ENCODE measurements at places on chromosomes 12 and 14.
A peak's percentile ranks its signal among the peaks of the same experiment; 100 is the strongest.

DNA sequence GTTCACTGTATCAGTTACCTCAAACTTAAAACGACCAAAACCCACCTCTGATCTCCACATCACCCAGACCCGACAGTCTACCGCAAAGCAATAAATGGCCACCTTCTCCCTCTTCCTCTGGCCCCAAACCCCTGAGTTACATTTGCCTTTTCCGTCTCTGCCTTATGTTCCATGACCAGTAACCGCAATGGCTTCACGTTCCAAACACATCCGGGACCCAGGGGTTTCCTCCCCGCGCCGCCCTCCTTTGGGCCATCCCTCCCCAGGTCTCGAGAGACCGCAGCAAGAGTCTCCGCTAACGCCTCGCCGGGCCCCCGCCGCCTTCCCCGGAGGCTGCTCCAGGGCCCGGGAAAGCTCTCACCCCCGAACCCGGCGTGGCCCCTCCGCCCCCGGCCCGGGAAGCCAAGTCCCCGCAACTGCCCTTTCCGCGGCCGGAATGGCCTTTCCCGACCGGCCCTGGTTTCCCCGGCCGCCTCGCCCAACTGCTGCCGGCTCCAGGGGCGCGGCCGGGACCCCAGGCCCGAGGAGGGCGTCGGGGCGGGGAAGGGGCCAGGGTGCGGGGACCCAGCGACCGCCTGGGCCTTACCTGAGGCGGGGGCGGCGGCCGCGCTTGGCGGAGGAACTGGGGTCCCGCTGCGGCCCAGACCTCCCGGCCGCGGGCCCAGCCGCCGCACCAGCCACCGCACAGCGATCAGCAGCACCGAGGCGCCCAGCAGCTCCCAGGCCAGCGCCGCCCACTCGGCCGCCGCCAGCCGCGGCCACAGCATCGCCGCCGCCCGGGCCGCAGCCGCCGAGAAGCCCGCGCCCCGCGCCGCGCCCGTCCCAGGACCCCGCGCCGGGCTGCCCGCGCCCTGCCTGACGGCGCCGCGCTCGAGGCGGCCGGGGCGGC lies at the start of gene ANKLE2:
ANKLE2 (minus strand) TSS at position 801 of the 889 bp plus-strand sequence; CDS start at position 767, 34 bp downstream.
- DNase-seq: peak; percentile 55

DNA sequence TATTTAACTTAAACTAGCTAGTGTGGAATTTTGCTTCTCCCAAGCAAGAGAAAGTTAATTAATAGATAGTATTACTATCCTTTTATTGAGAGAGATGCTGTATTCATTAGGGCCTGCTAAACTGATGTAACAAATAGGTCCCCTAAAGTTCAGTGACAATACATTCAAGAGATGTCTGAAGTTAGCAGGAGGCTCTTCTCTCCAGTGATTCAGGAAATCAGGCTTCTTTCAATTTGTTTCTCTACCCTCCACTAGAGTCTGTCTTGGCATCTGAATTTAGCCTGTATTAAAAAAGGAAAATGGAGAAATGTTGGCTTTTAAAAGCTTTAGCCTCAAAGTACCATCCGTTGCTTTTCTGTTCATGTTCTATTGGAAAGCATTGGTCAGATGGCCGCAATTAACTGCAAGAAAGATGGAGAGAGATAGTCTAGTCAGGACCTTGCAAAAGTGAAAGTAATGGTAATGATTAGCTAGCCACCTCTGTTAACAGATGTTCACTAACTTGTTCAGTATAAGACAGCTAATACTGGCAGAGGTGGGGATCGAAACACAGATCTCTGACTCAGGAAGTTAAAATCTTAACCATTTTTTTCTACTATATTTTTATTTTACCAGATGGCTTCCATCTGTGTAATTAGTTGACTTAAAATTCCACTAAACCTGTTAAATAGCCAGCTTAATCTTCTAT lies 786.8 kb downstream of the TMTC2 start:
- no peak for DNase-seq

DNA sequence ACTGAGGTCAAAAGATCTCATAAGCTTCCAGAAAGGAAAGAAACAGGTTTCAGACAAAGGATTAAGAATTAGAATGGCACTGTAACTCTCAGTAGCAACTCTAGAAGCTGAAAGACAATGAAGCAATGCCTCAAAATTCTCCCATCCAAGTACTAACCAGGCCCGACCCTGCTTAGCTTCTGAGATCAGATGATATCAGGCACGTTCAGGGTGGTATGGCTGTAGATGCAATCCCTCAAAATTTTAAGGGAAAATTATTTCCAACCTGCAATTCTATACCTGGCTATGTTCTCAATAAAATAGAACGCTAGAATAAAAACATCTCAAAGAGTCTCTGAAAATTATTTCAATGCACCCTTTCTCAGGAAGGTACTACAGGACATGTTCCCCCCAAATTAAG lies 19.6 kb downstream of the NOXRED1 start:
- DNase-seq: no peak

DNA sequence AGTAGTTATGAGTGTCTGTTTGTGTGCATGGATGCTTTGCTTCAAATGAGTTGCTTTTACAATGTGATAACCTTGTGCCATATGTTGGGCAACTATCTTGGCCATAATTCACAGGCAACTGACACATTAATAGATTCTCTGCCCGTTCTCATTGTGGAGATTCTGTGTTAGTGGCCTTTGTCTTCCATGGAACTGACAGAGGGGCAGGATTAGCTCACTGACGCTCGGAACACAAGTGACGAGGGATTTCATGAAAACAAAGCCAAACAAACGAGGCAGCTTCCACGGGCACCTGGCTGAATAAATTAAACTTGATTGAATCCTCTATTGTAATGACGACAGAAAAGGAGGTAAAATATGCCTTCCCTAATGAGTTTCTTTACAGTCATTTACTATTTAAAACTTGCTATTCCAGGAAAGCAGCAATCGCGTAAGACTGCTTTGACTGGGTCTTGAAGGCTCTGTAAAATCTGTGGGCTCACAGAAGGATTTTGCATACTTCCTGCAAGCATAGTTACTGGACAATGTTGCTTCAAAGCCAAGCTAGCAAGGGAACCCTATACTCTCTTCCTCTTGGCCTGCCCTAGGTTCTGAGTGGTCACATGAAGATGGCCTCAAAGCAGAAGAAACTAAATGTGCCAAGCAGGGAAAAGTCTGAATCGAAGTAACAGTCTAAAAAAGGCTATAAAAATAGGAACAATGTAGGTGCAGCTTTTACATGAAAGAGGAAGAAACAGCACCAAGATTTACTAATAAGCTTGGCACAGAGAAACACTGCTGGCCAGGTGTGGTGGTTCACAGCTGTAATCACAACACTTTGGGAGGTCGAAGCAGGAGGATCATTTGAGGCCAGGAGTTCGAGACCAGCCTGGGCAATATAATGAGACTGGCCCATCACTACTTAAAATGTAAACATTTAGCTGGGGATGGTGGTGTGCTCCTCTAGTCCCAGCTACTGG lies 28.1 kb upstream of the SINHCAF start:
- DNase-seq: no peak

- DNase-seq: no peak
Measured at GRCh38 chr12:33588725-33589405, 149.2 kb upstream of the SYT10 start.

DNA sequence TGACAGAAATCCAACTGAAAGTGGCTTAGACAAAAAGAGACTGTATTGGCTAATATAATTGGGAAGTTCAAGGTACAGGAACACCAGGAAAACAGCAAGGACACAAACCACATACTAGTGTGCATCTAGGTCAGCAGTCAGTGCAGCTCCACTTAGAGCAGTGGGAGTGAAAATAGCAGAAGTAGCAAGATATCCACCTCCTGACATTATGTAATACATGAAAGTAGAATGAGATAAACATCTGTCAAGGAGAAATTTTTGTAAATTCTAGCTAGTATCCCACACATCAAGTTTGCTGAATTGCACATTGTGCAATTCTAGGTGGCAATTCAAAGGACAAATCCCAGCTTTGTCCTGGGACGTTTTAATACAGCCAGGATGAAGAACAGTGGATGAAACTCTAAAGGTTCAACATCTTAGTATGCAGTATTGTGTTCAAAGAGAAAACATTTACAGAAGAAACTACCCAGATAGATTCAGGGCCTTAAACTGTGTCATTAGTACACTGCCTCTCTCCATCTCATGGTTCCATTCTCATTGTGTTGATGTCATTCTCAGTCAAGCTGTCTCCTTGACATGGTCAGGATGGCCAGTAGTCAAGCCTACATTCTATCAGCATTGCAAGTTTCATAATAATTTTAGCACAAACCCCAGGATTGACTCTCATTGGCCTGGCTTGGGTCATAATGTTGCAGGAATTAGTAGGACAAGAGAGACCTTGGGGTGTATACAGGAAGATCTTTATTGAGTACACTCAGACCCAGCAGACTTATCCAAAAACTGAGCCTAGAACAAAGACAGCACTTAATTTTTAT lies 56.8 kb downstream of the SDR9C7 start:
- DNase-seq: no peak

DNA sequence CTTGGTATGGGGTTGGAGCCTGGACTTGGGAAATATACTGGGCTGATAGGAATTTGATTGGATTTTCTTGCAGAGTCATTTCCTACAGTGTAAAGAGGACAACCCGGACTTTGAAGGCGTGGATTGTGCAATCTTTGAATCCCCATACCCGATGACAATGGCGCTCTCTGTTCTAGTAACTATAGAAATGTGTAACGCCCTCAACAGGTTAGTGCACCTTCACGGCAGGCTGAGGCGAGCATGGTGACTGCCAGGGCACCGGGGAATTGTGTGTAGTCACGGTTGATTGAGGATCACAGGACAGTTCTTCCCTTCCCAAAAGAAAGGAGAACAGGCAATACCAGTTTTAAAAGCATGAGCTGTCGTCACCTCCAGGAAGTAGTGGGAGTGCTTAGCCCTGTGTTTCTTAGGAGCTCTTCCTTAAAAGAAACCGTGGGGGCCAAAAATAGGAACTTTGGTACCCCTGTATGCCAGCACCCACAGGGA lies 58.3 kb downstream of the ANAPC7 start:
- DNase-seq: no peak

GRCh38 chr12:131133015-131133905 lies 179.6 kb downstream of the ADGRD1 start:
- DNase-seq: no peak

- DNase-seq: no peak
Measured at GRCh38 chr14:50068496-50068895, 47.9 kb downstream of the VCPKMT start.

DNA sequence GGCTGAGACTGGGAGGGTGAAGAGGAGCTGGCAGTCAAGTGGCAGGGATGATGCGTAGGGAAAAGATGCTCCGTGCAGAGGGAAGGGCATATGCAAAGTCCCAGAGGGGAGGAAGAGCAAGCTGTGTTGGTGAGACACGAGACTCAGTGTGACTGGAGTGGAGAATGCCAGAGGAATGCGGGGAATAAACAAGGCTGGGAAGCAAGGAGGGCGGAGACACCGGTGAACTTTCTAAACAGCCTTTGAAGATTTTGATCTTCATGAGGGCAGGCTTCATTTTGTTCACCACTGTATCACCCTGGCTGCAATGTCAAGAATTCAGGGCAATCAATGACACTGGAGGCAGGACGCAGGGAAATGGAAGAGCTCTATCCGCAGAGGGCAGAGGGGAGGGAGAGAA lies 535.8 kb downstream of the FUT8 start:
- DNase-seq: no peak

GRCh38 chr12:67772267-67773169 lies 124.0 kb downstream of the DYRK2 start:
- no peak for DNase-seq

DNA sequence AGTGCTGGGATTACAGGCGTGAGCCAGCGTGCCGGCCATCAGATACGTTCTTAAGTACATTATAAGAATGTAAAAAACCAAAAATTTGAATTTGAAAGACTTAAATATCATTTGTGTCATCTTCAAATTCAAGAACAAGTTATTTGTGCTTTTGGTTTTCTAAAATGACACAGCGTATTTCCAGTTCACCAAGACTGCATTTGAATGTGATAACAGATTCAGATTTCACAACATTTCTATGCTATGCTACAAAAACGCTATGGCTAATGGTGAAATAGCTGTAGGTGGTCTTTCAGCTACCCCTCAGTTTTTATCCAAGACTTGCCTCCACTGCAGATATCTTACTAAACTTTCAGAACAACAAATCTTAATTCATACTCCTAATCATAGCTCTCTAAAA lies 46.7 kb downstream of the APPL2 start:
- DNase-seq: no peak

- DNase-seq: no peak
Measured at GRCh38 chr12:81166790-81167189, 88.9 kb downstream of the ACSS3 start.

GRCh38 chr14:21454843-21455544 lies 929 bp downstream of the CHD8 start:
- no peak for DNase-seq

DNA sequence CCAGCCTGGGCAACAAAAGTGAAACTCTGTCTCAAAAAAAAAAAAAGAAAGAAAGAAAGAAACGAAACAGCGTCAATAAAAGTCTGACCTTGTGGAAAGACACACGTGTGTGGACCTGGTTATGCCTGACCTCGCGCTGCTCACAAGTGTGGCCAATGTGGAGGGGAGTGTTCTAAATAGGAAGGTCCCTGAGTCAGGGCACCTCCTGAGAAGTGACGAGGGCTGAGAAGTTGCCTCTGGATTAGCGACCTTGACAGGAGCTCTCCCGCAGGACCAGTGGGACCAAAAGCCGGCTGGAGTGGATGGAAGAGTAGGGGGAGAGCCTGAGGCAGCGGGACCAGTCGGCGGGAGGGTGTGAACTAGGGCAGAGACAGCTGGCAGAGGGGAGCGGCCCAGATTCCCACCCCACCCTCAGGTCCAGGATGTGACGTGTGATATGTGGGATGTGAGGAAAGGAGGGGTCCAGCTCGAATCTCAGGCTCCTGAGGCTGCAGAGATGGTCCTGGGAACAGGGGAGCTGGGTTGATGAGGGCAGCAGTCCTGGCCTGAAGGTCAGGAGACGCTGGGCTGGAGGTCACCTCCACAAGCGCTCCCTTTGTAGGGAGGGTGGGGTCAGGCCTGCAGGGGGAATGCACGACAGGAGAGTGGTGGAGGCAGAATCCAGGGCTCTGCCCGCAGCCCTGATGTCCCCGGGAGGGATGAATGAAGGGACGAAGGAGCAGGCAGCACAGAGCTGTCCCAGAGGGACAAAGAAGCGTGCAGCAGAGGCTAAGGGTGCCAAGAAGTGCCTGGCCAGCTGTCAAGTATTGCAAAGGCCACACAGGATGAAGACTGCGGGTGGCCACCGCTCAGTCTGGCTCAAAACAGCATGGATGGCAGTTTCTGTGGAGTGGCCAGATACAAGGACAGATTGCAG lies 24.8 kb upstream of the GPR68 start:
- DNase-seq: peak; percentile 35

DNA sequence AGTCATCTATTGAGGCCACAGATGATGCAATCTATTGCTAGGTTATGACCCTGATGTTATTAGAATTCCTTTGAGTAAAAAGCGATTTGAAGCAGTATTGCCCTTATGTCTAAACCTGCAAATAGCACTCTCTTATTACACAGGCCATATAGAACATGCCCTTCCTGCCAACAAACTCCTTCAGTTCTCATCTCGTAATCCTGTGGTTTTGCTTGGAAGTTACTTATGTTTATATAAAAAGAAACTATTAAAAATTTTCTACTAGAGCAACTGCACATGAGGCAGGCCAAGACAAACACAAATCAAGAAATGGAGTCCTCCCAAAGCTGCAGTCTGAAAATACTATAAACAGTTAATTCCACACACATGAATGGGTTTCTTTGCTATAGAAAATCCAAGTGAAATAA lies 1200.2 kb downstream of the LRFN5 start:
- DNase-seq: no peak
